ENCODE measurements at places on chromosomes 11 and 22.
A peak's percentile ranks its signal among the peaks of the same experiment; 100 is the strongest.

GRCh38 chr22:38793317-38793716 is 626 bp downstream of the DNAL4 start:
- no peak for DNase-seq

DNA sequence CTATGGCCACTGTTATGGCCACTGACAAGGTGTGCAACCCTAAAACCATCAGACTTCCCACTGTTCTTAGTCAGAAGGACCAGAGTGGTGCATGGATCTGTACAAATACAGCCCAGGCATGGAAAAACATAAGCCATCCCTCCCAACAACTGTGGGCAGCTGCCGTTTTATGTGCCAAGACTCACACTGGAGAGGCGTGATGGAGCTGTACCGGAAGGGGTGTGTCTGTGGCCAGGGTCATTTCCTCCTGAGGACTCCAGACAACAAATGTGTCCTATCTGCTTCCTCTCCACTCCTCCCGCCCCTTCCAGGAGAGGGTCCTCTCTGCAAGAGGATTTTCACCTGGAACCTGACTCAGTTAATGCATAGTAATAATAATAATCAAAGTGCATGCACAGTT is 29.5 kb downstream of the KCNJ1 start:
- DNase-seq = peak; percentile 51

DNA sequence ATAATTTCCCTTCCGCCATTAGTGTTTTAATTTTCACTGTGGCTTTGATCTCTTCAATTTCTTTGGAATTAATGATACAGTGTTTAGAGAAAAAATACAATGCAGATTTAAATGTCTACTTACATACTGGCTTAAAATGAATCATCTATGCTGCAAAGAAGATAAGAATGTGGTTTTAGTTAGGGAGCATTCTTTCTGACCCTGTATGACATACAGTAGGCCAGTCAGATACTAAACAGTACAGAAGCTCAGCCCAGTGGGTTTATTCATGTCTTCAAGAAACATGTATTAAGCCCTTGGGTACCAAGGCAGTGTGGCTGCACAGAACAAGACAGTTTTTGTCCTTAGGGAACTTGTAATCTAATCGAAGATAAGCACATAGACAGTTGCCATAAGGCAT is 268.8 kb downstream of the DDX10 start:
- no peak for DNase-seq

- no peak for DNase-seq
Measured at GRCh38 chr22:37802310-37803194, 5.2 kb upstream of the GCAT start.

DNA sequence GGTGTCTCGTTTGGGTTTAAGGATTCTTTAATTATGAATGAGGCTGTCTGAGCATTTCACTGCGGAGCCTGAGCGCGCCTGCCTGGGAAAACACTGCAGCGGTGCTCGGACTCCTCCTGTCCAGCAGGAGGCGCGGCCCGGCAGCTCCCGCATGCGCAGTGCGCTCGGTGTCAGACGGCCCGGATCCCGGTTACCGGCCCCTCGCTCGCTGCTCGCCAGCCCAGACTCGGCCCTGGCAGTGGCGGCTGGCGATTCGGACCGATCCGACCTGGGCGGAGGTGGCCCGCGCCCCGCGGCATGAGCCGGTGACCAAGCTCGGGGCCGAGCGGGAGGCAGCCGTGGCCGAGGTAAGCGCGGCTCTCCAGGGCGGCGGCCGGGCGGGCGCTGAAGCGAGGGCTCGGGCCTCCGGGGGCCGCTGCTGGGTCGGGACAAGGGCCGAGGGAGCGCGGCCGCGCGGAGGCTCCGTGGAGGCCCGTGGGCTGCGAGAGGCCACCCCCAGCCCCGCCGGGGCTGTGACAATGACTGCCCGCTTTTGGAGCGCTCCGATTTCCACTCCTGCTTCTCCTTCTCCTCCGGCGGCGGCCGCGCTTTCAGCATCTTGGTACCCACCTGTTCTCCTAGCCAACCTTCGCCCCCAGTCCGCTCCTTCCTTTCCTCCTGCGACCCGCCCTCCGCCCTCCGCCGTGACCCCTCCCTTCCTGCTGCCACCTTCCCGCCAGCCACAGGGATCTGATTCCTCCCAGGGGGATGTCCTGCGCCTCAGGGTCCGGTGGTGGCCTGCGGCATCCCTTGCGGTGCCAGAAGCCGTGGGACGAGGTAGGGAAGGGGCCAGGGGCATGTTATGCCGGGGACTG is at the start of gene EXT2:
Gene EXT2, plus strand, starts transcription at position 173 of the 854 bp plus-strand sequence. CDS start 12,035 bp downstream, outside the sequence.
- DNase-seq = peak; percentile 87

- no peak for DNase-seq
Measured at GRCh38 chr11:57536947-57537619, at the start of gene SMTNL1. TSS of gene SMTNL1 (plus strand) at chr11:57537595. CDS start at chr11:57542643, 5,048 bp downstream.

- DNase-seq = no peak
Measured at GRCh38 chr11:105588001-105588400, 21.9 kb upstream of the GRIA4 start.
